ENCODE measurements at places on chromosomes 7 and 10.
A peak's percentile ranks its signal among the peaks of the same experiment; 100 is the strongest.

- H3K27me3 ChIP-seq: peaks cover 97% of the 10 kb centered on the region
- no peak for ATAC-seq
- peak overlapping the region; percentile 44 for H3K4me3 ChIP-seq
- H3K36me3 ChIP-seq: peaks cover 6% of the 10 kb centered on the region
Observed at GRCh38 chr10:101225846-101226421, 3.3 kb downstream of the LBX1 start.

- H3K27ac ChIP-seq: no peak overlapping the region
- no peaks in the 10 kb centered on the region for H3K36me3 ChIP-seq
- no peak overlapping the region for H3K4me3 ChIP-seq
- H3K4me1 ChIP-seq: no peaks in the 10 kb centered on the region
- no peak for ATAC-seq
Observed at GRCh38 chr7:113371416-113372043, 253.2 kb upstream of the SMIM30 start.

GRCh38 chr10:123492016-123492415 is 174.1 kb upstream of the GPR26 start:
- no peak overlapping the region for H3K27ac ChIP-seq
- no peak for ATAC-seq
- no peak overlapping the region for H3K4me3 ChIP-seq
- H3K4me1 ChIP-seq: no peaks in the 10 kb centered on the region
- H3K36me3 ChIP-seq: no peaks in the 10 kb centered on the region
- H3K27me3 ChIP-seq: peaks cover 16% of the 10 kb centered on the region

- H3K4me1 ChIP-seq: peaks cover 14% of the 10 kb centered on the region
- no peak overlapping the region for H3K27ac ChIP-seq
- no peak overlapping the region for H3K4me3 ChIP-seq
- no peak for ATAC-seq
- peaks cover 41% of the 10 kb centered on the region for H3K36me3 ChIP-seq
Observed at GRCh38 chr10:132674311-132674710, 111.6 kb downstream of the NKX6-2 start.

GRCh38 chr7:132528695-132529094 is 47.6 kb downstream of the PLXNA4 start:
- H3K36me3 ChIP-seq: no peaks in the 10 kb centered on the region
- no peak for ATAC-seq
- H3K27me3 ChIP-seq: no peaks in the 10 kb centered on the region
- H3K4me1 ChIP-seq: no peaks in the 10 kb centered on the region
- H3K4me3 ChIP-seq: no peak overlapping the region

- H3K27me3 ChIP-seq: peaks cover 91% of the 10 kb centered on the region
- no peaks in the 10 kb centered on the region for H3K36me3 ChIP-seq
- ATAC-seq: no peak
- H3K4me3 ChIP-seq: no peak overlapping the region
- H3K27ac ChIP-seq: no peak overlapping the region
Observed at GRCh38 chr10:117137031-117137910, 799 bp downstream of the VAX1 start.

DNA sequence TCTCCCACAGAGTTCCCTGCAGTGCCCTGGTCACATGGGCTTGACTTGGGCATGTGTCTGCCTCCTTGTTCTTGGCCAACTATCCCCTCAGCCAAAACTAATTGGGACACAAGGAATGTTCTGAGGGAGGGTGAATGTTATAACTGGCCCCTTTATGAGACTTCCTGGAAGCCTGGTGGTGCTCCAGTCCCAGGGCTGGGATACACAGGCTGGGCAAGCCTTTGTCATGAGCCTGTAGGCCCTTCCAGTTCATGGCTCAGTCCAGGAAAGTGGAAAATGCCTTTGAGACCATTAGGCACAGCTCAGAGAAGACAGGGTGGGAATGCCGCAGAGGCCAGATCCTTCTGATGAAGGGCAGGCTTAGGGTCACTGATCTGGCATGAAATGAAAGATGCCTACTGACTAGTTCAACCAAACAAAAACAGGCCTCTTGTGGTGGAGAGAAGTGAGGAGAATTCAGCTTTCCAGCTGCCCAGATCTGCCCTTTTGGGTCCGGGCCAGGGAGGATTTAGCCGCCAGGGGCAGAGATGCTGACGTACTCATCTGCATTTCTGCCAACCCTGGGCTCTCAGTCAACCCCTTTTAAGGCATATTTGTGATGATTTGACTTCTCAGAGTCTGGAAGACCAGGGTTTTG is 961.5 kb downstream of the KCNMA1 start:
- ATAC-seq: no peak
- H3K27ac ChIP-seq: no peak overlapping the region
- H3K36me3 ChIP-seq: no peaks in the 10 kb centered on the region

- peaks cover 14% of the 10 kb centered on the region for H3K4me1 ChIP-seq
- H3K4me3 ChIP-seq: no peak overlapping the region
- peaks cover 13% of the 10 kb centered on the region for H3K27me3 ChIP-seq
- H3K36me3 ChIP-seq: no peaks in the 10 kb centered on the region
- no peak overlapping the region for H3K27ac ChIP-seq
Observed at GRCh38 chr7:67661-68395, 124.5 kb upstream of the FAM20C start.

- ATAC-seq: no peak
- H3K4me3 ChIP-seq: no peak overlapping the region
- H3K4me1 ChIP-seq: peaks cover 13% of the 10 kb centered on the region
- H3K27me3 ChIP-seq: peaks cover 9% of the 10 kb centered on the region
- no peak overlapping the region for H3K27ac ChIP-seq
- no peaks in the 10 kb centered on the region for H3K36me3 ChIP-seq
Observed at GRCh38 chr10:86733260-86733671, 23.2 kb upstream of the BMPR1A start.

DNA sequence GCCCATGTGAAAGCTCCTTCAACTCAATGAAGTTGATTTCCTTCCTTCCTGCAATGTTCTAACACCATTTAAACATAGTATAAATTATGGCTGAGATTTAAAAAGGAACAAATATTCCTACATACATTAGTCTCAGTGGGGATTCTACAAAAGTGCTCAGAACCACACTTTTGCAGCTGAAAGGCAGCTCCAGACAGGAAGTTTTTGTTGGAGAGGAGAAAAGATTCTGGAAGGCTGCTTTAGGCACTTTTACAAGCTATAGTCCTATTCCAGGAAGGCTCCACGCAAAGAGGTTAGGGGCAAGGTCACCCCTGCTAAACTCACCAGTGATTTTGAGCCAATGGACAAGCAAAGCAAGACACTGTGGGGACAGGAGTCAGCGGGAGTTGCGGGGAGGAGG is 179.2 kb upstream of the CDCA7L start:
- no peak overlapping the region for H3K27ac ChIP-seq
- H3K27me3 ChIP-seq: no peaks in the 10 kb centered on the region
- peaks cover 8% of the 10 kb centered on the region for H3K4me1 ChIP-seq
- no peak for ATAC-seq
- H3K36me3 ChIP-seq: no peaks in the 10 kb centered on the region
- H3K4me3 ChIP-seq: no peak overlapping the region

DNA sequence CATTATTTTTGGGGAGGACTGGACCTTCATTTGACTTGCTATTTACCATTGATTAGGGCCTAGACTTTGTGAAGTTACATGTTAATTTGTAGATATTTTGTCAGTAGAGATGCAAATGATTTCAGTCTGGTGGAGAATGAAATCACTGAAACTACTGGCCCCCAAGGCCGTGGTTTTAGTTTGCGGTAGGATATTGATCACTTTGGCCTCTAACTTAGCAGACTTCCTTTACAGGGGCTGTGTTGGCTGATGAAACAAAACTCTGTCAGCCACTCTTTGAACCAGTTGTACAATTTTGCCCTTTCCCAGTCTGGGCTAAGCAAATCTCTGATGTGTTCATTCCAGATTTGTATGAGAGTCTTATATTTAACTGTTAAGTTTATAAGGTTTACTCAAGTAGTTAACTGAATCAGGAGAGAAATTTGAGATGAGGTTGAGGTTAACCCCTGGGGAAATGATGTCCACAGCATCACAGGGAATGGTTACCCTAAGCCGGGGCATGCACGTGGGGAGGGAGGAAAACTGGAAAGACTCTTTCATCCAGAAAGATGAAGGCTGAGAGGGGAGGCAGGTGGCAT is 105.7 kb upstream of the INSIG1 start:
- no peak overlapping the region for H3K27ac ChIP-seq
- peaks cover 6% of the 10 kb centered on the region for H3K36me3 ChIP-seq
- H3K4me3 ChIP-seq: no peak overlapping the region
- H3K27me3 ChIP-seq: peaks cover 44% of the 10 kb centered on the region

GRCh38 chr7:85178531-85179298 is 8.1 kb downstream of the SEMA3D start:
- H3K4me1 ChIP-seq: no peaks in the 10 kb centered on the region
- H3K27ac ChIP-seq: no peak overlapping the region
- peaks cover 7% of the 10 kb centered on the region for H3K36me3 ChIP-seq
- ATAC-seq: no peak
- H3K4me3 ChIP-seq: no peak overlapping the region
- no peaks in the 10 kb centered on the region for H3K27me3 ChIP-seq

- H3K27me3 ChIP-seq: peaks cover 63% of the 10 kb centered on the region
- no peak overlapping the region for H3K4me3 ChIP-seq
- no peak overlapping the region for H3K27ac ChIP-seq
- no peaks in the 10 kb centered on the region for H3K4me1 ChIP-seq
- no peak for ATAC-seq
Observed at GRCh38 chr10:100576282-100576635, 40.5 kb downstream of the HIF1AN start.

DNA sequence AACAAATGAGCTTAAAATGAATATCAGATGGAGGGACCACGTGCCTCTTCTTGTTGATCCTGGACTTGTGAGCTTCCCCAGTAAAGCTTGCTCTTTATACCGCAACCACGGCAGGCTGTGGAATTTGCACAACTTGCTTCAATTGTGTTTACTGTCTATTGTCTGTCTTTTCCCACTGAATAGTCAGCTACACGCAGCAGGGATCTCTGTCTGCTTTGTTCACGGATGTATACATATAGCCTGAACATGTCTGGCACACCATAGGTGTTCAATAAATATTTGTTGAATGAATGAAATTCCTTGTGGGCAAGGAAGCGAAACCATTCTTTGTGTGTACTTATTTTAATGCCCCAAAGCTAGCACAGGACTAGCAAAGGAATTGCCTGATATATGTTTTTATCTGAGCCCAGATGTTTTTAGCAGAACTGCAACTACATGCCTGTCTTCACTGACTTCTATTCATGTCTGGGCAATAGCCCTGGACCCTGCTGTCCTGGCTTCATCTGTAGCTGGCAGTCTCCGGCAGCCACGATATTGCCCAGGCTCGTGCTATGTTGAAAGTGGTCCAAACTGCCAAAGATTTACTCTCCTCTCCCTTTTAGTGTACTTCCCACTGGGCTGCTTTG is 29.9 kb upstream of the IFRD1 start:
- H3K36me3 ChIP-seq: peaks cover 12% of the 10 kb centered on the region
- H3K27ac ChIP-seq: no peak overlapping the region
- H3K4me3 ChIP-seq: no peak overlapping the region
- H3K4me1 ChIP-seq: peaks cover 15% of the 10 kb centered on the region

DNA sequence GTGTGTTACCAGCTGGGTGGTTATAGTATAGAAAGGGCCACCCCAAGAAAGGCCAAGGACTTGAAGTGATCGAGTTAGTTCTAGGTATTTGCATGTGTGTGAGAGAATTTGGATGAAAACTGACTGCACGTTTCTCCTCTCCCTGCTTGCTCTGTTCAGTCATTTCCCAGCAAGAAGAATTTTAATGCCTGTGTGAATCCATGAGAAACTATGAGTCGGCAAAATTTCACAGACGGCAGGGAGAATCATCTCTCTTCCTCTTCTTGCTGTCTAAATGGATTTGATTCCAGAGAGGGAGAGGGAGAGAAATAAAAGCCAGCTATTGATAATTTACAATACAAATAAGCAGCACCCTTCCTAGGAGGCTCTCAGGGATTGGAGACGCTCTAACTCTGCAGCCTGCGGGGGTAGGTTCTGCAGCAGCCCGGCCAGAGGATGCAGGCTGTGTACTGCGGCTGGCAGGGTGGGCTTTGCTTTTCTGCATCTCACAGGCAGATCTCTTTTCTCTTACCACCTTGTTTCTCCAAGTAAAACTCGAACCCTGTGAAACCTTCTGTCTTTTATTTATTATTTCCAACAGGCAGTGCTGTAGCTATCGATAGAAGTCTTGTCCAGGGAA is 183.6 kb downstream of the TCF7L2 start:
- no peak for ATAC-seq
- H3K27ac ChIP-seq: no peak overlapping the region
- H3K27me3 ChIP-seq: peaks cover 55% of the 10 kb centered on the region
- no peaks in the 10 kb centered on the region for H3K4me1 ChIP-seq
- no peaks in the 10 kb centered on the region for H3K36me3 ChIP-seq

DNA sequence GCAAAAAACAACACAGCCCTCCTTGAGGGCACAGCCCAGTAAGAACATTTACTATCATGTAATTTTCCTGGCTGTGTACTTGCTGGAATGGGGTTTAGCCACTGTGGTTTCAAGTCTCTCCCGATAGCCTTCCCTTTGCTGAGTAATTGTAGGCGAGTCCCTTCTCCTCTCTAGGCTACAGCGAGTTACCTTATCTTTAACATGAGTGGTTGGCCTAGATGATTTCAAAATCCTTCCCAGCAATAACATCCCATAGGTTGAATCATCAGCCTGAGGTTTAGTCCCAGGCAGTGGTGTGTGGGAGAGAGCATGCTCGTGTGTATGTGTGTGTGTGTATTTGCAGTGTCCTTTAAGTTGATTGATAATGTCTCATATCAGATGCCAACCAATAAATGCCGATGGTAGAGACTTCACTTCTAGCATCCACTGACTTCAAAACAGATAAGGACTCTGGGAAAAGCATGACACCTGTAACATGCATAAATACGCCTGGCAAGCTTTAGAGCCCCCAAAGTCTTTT is 142.9 kb upstream of the ZMIZ1 start:
- no peak overlapping the region for H3K4me3 ChIP-seq
- H3K27me3 ChIP-seq: peaks cover 33% of the 10 kb centered on the region
- H3K4me1 ChIP-seq: no peaks in the 10 kb centered on the region
- H3K36me3 ChIP-seq: no peaks in the 10 kb centered on the region
- H3K27ac ChIP-seq: no peak overlapping the region
- no peak for ATAC-seq

DNA sequence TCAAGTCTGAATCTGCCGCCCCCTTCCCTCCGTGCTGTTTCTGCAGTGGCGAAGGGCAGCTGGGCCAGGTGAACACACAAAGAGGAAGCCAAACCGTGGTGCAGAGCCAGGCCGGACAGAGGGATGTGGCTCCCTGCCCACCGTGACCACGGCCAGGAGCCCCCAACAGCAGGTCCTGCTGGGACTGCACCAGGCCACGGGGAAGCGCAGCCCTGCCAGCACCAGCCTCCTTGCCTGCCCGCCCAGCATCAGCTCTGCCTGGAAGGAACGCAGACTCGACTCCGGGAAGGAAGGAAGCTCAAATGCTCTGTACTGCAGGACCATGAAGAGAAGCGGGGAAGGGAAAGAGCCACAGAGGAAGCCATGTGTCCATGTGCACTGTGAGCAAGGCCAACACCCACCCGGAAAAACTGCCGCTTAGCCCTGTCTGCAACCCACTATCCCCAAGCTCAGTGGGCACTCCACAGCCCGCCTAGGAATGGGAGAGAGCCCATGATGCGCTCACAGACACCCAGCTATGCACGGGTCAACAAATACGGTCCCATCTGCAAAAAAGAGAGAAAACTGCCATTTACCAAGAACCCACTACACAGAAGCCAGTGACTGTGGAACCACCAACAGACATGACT is 19.0 kb downstream of the GPER1 start:
- ATAC-seq: no peak
- no peak overlapping the region for H3K27ac ChIP-seq
- peaks cover 10% of the 10 kb centered on the region for H3K36me3 ChIP-seq
- H3K27me3 ChIP-seq: peaks cover 12% of the 10 kb centered on the region

All from stimulated activated memory B cell treated with anti-CD40 and anti-IgM and Interleukin-4, amounts not matched to agents 10 μg/mL and 1 μg/mL and 100 μg/mL, for 72 hours (primary cell).